ENCODE measurements at places on chromosomes 3 and 15.

DNA sequence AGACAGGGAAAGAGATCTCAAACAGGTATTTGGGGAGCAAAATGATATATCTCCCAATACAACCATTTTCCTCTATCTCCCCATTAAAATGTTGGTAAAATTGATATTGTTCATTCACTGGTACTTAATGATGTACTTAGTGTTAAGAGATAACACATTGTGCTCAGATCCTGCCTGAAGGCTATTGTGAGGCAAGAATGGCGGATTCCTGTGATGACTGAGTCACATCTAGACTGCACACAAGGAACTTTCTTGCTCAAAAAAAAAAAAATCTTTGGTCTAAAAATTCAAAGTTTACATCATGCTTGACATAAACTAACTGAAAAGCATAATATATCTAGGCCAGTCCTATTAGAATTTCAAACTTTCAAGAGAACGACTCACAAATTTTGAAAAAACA, 171.1 kb upstream of the TTC14 start:
- ATAC-seq: no peak

GRCh38 chr15:62249501-62249900, 84.4 kb upstream of the C2CD4B start:
- no peak for ATAC-seq

GRCh38 chr3:39232859-39233258, 40.5 kb upstream of the XIRP1 start:
- ATAC-seq: no peak

GRCh38 chr3:184593220-184593927, 31.8 kb downstream of the EPHB3 start:
- no peak for ATAC-seq

- ATAC-seq: no peak
These were observed 141.6 kb downstream of the THRB start for GRCh38 chr3:24352893-24353553.

DNA sequence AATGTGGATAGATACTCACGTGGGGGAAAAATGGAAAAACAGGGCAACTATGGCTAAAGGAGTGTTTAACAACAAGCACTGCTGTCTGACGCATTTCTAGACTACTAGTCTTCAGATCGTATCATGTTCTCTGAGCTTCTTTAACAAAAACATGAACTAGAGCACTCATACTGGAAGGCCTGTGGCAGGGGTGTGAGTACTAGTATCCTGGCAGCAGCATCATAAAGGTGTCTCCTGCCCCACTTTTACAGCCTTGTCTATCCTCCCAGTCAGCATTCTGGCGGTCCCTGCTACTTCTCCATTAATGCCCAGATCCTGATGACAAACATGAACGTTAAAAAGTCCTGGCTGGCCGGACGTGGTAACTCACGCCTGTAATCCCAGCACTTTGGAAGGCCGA, 4.0 kb downstream of the FMN1 start:
- peak; percentile 67 for ATAC-seq

GRCh38 chr3:73530022-73530396, 94.7 kb downstream of the PDZRN3 start:
- no peak for ATAC-seq

- no peak for ATAC-seq
These were observed 25.8 kb upstream of the RSL24D1 start for GRCh38 chr15:55222588-55222987.

GRCh38 chr3:49026536-49026935, 2.7 kb downstream of the IMPDH2 start:
- no peak for ATAC-seq

GRCh38 chr15:88619796-88620195, 1.3 kb upstream of the AEN start:
- ATAC-seq: no peak

DNA sequence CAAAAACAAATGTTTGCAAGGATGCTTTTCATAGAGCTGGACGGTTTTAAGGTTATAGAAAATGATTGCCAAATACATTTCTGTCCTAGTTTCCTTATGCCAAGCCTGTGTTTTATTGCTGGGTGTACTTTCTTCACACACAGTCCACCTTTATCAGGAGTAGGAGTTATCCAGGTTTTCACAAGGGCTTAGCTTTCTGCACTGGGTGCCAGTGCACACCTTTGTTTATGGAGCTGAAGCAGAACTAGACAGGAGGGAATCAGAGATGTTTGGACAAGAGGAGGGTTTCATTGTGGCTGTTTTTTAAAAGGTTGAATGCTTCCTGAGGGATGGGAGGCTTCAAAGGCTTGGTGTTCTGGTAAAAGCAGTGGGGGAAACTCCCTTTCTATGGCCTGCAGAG, 29.5 kb upstream of the FAM3D start:
- ATAC-seq: no peak

DNA sequence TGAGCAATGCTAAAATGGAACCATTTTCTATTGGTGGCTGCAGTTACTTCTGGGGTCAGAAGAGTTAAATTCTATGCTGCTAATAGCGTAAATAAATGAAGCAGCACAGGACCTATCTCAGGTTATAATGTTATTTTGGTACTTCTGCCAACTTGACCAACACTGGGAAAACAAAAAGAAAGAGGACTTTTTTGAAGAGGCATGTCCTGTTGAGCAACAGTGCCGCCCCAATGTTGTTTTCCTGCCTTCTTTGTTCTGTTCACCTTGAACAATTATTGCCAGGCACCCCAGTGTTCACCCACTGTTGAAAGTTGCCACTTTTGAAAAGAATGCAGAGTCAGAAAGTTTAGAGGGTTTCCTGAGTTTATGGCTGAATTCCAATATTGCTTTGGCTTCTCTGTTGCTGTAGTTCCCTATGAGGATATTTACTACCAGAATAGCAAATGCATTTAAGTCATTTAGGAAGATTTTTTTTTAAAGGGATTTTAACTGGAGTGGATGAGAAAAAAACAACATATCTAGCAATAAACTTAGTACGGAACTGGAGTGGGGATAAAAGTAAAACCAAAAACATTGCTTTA, 679.0 kb upstream of the DPPA4 start:
- no peak for ATAC-seq

DNA sequence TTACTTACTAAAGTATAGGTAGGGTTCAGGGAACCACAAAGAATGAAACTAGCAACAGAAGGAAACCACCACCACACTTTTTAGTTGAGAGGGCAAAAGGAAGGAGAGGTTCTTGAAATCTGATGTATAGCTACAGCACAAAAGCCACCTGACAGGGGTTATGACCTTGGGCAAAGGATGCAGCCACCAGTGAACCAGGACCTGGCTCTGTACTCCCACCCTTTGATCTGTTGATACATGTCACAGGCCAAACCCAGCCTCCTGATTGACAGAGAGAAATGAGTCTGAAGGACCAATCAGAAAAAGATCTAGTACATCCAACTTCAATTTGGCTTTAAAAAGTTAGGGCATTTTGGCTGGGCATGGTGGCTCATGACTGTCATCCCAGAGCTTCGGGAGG, 20.0 kb upstream of the BLM start:
- no peak for ATAC-seq

DNA sequence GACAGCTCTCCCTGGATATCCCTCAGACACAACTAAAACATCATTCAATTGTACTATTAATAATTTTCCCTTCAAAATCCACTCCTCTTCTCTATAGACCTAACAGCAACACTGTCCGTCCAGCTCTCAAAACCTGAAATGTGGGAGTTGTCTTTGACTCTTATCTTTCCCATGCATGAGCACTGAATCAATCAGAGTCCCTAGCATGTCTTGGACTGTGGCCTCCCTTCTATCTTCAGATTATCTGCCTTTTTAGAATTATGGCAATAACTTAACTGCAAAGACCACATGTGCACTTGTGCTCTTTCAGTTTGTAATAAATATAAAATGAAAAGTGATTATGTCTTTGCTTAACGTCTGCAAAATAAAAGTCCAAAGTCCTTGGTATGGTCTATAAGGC, 107.0 kb downstream of the UBE3A start:
- no peak for ATAC-seq

- no peak for ATAC-seq
These were observed 9.5 kb upstream of the CCDC66 start for GRCh38 chr3:56547486-56547885.

DNA sequence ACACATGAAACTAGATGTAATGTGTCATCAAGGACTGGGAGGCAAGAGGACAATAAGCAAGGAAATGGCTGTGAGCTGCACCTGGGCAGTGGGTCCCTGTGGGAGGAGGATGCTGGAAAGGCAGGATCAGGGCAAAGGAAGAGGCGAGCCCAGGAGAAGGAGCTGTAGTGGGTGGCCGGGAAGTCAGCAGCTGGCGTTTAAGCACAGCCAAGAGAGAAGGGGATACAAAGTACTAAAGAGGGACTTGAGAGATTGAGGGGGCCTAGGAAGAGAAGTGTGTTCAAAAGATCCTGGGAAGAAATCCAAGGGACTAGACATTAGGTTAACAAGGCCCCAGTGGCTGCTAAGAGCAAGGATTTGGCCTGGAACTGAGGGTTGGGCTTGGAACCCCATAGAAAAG, 188.5 kb upstream of the SLC24A5 start:
- ATAC-seq: no peak

DNA sequence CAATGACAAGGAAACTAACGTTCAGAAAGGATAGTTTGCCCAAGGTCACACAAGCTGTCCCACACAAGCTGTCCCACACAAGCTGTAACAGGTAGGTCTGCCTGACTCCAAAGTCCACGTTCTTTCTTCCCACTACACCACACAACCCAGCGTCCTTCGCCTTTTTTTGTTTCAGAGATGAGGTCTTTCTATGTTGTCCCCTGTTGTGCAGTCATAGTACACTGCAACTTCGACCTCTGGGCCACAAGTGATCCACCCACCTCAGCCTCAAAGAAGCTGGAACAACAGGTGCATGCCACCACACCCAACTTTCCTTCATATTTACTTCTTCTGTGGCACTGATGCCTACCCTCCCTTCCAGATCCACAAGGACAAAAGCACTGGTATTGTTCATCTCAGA, 21.4 kb downstream of the MB21D2 start:
- ATAC-seq: no peak

GRCh38 chr3:126731044-126731443, 27.0 kb downstream of the CHCHD6 start:
- no peak for ATAC-seq

- no peak for ATAC-seq
These were observed 26.9 kb upstream of the EHHADH start for GRCh38 chr3:185280572-185281365.

- no peak for ATAC-seq
These were observed 262.1 kb downstream of the IL20RB start for GRCh38 chr3:137219801-137220445.

- no peak for ATAC-seq
These were observed 93.2 kb upstream of the NEDD4 start for GRCh38 chr15:56086566-56086965.

DNA sequence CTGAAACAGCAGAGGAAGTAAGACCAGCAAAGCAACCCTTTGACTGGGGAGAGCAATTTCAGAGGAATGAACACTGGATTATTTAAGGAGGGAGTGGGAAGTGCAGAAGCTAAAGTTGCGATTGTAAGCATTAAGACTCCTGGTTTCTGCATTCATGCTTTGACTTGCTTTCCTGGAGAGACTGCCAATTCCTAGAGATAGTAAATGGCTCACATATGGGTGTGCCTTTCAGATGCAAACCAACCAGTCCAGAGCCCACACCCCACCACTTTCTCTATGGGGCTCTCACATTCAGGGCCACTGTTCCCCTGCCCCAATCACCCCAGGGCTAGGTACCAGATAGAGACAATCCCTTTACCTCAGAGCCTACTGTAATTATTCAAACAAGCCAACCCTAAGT, 200.9 kb upstream of the EIF1B start:
- no peak for ATAC-seq

DNA sequence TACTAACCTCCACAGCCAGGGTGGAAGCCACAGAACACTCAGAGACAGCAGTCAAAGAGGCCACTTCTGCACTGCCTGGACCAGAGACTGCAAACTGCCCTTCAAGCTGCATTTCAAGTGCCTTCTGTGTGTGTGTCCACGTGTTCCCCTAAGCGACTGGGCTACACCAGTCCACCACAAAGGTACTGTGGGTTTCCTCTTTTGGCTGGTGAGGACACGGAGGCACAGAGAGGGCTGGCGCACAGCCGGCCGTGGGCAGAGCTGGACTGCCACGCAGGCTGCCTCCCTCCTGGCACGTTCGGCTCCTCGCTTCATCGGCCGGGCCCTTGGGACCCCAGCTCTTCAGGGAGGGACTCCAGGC, 60.9 kb downstream of the MGLL start:
- no peak for ATAC-seq

- ATAC-seq: peak; percentile 98
These were observed 50.2 kb downstream of the AKAP13 start for GRCh38 chr15:85430406-85431204.

DNA sequence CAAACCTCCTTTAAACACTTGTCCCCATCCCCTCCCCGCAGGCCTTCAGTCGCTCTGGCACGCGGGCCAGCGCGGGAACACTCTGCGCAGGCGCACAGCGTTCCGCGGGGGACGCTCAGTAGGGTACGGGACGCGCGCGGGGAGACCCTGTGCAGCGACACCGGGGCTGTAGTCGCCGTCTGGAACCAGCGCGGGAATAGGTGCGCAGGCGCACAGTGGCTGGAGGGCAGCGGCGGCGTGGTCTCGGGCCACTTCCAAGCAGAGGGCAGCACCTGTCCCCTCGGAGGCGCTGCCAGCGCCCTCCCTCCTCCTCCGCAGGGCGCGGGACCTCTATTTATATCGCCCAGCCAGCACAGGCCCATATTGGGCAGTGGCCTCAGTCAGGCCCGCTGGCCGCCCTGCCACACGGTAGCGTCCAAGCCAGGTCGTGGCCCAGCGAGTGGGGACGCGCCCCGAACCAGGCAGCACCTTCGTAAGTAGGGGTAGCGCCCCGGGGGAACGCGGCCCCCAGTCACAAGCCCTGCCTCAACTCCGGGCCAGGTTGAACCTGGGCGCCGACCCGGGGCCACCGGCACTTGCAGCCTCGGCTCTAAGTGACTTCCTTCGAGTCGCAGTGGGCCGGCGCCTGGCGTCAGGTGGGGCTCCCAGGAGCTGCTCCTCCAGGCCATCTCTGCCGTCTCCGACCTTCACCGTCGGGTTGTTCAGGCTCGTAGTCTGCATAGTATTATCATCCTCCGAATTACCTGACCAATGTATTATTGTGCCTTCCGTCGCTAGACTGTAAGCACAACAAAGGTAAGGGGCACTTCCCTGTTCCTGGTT, at the start of gene KBTBD12:
TSS of gene KBTBD12 (plus strand) at position 118 of the 822 bp plus-strand sequence. CDS start 7,830 bp downstream, outside the sequence.
- no peak for ATAC-seq

GRCh38 chr15:91860498-91860897, 7.0 kb downstream of the SLCO3A1 start:
- ATAC-seq: no peak
